GM06990 (cell line): ENCODE measurements at places on chromosomes 16 and 17.

DNA sequence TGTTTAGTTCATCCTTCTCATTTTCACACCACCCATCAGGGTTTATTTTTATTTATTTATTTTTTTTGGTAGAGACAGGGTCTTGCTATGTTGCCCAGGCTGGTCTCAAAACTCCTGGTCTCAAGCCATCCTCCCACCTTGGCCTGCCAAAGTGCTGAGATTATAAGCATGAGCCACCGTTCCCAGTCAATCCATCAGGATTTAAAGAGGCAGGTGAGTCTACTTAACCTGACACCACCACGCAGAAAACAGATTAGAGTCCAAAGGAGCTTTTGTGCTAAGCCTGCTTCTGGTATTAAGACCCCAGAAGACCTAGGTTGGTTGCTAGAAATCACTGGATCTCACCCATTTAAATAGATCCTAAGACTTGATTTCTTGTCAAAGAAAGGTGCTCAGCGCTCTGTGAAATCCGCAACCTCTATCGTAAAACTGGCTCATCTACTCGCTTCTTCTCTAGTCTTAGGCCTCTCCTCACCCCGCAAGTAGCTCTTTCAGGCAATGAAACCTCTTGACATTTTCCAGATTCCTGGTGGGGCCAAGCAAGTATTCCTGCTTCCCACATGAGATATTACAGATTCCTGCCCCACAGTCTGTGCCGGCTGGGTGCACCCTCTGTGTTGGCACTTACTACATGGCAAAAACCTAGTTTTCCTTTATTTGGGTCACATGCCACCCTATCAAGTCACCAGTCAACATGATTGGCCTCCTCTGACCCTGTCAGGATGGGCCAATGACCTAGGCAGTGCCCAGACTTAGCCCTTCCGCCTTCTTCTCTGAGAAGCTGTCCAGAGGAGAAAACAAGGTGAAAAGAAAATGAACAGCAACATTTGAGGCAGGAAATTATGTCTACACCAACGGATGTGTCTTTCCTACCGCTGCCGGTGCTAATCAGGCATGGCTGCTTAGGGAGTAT lies 9.0 kb downstream of the PITPNA start:
- no peak for DNase-seq

DNA sequence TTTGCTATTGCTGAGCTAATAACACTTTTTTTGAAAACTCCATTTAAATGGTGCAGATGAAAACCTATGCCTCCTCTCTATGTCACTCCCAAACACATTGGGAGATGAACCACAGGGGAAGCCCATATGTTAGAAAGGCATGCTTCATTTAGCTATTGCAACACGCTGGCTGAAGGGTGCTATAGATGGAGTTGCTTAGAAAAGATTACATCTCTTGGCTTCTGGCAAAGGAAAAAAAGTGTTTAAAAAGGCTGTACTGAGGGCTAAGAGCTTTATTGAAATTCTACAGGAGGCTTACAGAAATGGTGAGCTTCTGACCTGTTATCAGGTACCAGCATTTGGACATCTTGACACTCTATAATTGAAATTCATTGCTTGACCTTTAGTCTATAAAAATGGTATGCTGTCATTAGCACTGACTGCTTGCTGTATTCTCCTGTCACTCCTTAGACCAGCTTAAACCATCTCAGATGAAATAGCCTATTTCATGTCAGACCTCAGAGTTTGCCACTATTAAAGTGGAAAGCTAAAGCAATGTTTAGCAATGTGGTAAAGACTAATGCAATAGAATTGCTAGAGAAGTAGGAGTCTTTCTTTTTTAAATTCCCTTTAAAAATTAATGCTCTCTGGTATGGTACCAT lies 503.9 kb downstream of the CDH11 start:
- no peak for DNase-seq

GRCh38 chr17:57197466-57198071 lies 58.8 kb upstream of the MSI2 start:
- DNase-seq: no peak

DNA sequence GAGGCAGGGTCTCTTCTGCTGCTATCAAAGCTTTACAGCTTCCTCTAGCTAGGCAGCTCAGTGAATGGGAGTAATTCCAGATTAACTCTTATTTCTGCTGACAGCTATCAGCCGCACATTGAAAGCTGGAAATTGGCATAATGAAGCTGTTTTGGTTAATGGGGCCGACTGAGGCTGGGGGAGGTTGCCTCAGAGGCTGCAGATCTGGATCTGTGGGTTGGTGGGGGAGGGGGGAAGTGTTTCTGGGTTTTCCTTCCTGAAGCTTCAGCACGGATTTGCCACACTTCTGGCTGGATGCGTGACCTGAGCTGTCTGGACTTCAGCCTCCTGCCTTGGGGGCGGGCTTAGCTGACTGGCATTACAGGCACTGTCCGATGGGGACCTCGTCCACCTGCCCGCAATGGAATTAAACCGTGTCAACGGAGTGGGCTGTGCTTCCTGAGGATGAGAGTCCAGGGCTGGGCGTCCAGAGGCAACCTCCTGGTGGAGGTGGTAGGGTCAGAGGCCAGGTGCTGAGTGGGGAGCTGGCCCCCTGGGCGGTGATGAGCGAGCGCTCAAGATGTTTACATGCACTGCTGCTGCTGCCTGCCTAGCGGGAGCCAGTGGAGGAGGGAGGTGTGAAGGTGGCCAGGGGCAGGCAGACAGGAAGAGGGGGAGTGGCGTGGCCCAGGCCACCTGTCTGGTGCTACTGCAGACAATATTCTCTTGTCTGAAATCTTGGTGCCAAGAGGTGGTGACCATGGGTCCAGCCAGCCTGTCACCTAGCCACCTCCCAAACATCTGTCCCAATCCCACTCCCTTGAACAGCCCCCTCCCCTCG lies 6.7 kb upstream of the ABCC3 start:
- no peak for DNase-seq

- DNase-seq: no peak
Observed at GRCh38 chr16:89645122-89645521, 12.4 kb downstream of the CHMP1A start.

DNA sequence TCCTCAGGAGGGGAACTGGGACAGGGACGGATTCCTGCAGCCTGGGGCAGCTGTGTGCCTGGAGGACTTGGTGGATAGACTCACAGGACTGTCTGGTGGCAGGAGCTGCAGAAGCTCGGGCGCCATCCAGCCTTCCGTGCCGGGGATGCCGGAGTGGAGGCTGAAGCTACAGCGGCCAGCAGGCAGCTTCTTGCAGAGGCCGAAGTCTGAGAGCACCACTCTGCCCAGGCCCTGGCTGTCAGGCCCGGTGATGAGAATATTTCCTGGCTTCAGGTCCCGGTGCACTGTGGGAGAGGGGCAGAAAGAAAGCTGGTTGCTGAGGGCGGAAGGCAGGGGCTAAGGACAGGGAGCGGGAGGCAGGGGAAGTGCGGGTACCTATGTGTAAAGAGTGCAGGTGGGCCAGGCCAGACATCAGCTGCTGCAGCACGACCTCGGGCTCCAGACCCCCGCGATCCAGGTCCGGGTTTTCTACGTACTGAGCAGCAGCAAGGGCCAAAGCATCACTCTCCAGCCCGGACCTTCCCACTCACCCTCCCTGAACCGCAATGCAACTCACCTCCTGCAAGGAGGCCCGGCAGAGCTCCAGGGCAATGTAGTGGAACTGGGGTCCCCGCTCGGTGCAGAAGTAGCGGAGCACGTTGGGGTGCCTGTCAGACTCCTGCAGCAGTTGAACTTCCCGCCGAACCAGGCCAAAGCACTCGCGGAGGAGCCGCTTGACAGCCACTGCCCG lies 16.1 kb downstream of the PLK1 start:
- DNase-seq: peak; percentile 54

DNA sequence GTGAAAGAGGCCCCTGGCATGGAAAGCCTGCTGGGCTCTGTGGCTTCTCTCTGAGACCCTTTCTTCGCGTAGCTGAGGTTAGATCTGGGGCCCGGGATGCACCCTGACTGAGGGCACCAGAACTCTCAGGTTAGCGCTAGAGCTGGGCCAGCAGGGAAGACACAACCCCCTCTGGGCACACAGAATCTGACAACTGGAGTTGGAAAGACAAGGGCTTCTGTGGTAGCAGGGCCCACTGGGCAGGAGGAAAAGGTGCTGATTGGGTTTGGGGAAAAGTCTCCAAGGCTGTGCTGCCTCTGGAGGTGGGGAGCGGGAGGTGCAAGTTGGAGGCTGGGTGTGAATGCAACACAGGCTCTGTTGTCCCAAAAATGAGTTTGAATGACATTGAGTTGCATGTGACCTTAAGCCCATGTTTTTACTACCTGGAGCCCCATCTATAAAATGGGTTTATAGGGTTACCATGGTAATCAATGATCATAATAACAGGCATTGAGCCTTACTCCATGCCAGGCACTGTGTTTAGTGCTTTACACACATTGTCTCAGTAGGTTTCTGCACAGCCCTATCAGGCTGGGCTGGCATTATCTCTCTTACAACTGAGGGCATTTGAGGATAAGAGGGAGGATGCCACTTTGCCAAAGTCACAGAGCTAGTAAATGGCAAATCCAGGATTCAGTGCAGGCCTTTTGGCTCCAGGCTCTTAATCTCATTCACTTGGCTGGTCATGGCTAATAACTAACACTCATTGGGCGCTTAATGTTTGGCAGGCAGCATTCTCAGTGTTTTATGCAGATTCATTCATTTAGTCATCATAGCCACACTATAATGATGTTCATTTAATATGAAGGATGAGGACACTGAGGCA lies 9.5 kb upstream of the IGFBP4 start:
- DNase-seq: no peak
